ENCODE measurements at places on chromosomes 11 and 22.

GRCh38 chr11:108565653-108566052 is 27.9 kb downstream of the EXPH5 start:
- DNase-seq = no peak

GRCh38 chr22:37749831-37750595 is 53.2 kb downstream of the TRIOBP start:
- no peak for DNase-seq

- DNase-seq = no peak
Observed at GRCh38 chr11:7982582-7983119, 4.5 kb upstream of the EIF3F start.

DNA sequence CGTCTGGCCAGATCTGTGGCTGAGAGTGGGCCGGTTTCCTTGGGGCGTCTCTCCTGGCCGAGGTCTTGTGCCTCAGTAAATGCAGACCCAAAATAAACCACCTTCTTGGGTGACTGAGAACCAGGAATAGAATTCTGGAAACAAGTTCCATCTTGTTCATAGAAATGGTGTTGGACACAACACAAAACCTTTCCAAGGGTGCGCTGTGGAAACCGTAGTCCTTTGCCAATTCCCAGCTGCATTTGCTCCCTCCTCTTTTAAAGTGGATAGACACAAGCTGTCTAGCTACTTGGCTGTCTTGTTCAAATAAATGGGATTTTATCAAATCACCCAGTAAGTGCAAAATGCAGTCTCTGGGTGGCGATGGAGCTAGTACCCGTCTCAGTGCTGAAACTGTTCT is 300.2 kb downstream of the SHANK2 start:
- DNase-seq = no peak

DNA sequence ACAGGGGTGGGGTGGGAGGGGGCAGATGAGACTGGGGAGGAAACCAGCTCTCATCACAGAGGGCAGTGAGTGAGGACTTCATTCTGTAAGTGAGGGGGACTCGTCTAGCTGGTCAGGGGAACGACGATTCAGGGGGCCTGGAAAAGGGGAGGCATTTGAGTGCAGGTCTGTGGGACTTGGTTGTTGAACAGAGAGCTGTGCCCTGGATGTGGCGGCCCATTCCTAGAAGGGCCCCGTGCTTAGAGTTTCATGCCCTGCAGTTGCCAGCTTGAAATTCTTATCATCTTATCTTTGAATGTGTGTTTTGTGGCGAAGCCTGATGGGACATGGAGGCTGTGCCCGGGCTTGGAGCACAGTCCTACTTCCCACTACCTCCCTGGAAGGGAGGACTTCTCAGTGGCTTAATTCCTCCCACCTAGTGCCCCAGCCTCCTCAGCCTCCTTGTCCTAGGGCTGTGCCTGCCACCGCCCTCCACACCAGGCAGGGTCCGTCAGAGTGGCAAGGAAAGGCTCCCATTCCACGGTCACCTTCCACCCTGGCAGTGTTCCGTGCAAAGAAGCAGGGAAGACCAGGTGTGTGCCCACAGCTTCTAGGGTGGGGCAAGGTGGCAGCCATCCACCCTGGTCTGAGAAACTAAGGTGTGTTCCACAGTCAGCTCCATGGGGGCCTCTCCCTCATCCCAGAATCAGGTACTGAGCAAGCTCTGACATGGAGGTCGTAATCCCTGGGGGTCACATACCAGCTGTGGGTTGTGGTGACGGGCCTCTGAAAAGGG is 59.7 kb upstream of the LMO1 start:
- no peak for DNase-seq

DNA sequence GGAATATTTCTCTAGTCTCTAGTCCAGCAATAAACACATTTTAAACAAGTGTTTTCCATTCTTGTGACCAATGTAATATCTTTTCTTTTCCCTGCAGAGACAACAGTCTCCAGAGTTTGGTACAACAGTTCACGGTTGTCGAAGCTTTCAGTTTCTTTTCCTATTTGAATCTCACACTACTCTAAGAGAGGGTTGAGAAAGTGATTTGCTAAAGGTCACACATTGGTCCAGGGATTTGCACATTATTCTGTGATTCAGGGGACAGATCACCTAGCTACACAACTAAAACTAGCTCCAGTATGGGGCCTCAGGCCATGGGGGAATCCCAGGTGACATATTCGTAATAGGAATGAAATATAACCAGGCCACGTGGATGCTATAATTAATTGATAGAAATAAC is 132.5 kb downstream of the HIPK3 start:
- DNase-seq = peak; percentile 58

All from GM20000 (cell line).